ENCODE measurements at places on chromosomes 5 and 9.
A peak's percentile ranks its signal among the peaks of the same experiment; 100 is the strongest.

GRCh38 chr5:141476132-141476911 is 556 bp downstream of the PCDHGC3 start:
- DNase-seq: no peak

DNA sequence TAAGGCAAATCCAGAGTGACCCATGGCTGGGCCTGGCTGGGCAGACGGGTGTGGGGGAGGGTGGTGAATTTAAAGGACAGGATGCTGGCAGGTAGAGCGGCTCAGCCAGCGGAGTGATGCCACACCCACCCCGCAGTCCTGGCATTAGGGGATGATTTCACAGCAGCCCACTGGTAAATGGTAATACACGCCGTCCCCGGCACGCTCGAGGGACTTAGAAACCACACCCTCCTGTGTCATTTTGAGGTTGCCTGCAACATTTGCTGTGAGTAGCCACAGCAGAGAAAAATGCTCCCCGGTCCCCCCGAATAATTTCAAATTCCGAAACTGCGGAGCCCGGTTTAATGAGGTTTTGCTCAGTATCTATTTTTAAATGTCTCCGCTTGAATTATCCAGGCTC is 71.3 kb upstream of the FCN2 start:
- DNase-seq: no peak

DNA sequence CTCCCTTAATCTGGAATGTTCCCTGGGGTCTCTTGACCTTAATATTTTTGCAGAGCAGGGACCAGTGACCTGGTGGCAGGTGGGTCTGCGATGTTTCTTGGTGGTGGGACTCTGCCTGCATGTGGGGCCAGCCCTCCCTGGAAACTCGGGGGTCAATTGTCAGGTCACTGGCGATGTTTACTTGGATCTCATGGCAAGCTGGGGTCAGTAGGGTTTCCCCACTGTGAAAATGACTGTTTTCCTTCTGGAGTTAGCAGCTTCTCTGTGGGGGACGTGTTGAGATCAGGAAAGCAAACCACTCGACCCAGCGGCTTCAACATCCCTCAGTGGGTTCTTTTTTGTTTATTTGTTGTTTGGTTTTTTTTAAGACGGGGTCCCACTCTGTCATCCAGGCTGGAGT is 73.9 kb downstream of the KCNT1 start:
- DNase-seq: no peak

DNA sequence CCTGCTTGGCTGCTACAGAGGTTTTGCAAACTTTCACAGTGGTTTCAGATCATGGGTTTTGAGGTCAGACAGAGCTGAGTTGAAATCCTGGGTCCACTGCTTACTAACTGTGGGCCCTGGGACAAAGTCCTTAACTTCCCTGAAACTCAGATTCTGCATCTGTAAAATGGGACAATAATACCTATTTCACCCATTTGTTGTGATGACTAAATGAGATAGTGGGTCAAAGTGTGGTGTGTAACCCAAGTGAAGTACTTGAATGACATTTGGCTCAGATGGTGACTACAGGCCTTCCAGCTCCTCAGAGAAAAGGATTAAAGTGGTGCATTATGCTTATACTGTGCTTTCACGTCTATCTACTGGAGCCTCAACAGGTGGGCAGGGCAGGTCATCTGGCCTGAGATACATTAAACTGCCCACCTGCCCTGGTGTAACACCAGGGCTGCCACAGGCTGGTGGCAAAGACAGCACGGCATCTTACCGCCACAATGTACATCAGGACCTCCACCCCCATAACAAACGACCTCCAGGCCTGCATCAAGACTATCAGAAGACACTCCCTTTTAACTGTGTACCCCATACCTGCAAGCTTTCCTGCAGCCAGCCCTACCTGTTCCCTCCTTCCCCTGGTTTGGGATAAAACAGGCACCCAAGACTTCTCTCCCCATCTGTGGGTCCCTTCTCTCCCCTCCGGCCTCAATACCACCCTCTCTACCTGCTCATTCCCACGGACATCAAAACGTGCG is 846 bp upstream of the TRAF1 start:
- DNase-seq: no peak

DNA sequence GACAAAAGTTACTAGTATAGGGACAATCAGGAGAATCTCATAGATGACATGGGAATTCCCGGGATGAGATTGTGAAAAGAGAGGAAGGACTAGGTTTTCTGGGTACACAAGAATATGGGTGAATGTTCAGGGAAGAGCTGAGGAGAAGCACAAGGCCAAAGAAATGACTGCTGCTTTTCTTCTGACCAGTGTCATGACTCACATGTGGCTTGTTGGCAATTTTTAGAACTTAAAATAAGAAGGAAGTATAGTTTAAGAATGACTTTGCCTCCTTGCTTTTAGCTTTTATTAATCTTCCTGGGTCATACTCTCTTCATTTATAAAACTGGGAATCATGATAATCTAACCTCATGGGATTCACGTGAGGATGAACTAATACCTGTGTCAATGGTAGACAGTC is 652.4 kb upstream of the MEF2C start:
- DNase-seq: no peak

GRCh38 chr9:3768712-3769457 is 243.1 kb upstream of the RFX3 start:
- no peak for DNase-seq

DNA sequence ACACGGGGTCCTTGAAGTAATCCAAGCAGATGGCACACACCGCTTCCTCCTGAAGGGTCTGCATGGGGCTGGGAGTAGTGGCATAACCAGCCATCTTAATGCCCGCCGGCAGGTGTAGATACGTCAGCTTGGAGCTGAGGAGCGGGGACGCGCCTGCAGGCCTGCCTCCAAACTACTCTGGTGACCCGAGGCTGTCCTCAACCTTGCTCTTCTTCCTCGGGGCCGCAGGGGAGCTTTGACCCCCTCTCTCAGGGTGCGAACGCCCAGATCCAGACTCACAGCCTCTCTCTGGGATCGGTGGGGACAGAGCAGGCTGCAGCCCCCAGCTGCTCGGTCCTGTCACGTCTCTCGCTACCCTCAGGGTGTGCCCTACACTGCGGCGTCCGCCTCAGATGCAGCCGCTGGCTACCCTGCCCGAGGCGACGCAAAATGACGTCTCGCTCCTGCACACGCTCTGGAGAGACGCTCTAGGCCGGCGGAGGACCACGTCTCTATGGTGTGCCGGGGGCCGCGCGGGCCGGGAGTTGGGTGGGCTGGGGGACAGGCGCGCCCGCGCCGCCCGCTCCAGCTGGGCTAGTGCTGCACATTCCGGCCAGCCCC is at the start of gene TRIM52:
Gene TRIM52 (minus strand): TSS at position 424 of the 600 bp plus-strand sequence. CDS start 330 bp downstream, at position 94.
- DNase-seq: peak; percentile 80

- DNase-seq: no peak
These were observed 73.2 kb downstream of the UBAP1 start for GRCh38 chr9:34252016-34252415.

DNA sequence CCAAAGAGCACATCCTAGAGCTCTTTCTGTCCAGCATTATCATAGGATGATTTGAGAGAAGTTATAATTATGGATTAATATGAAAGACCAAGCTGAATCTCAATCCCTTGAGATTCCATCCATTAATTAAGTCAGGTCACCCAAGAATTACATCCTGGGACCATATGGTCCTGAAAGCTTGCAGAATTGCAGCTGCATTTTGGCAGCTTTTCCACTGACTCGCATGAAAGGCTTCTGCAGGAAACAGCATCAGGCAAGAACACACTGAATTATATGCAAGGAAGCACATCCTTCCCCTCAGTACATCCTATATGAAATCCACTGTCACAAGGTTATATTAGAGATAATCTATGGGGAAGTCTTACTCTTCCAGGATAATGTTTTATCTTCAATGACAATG is 109.1 kb upstream of the CTNND2 start:
- no peak for DNase-seq

DNA sequence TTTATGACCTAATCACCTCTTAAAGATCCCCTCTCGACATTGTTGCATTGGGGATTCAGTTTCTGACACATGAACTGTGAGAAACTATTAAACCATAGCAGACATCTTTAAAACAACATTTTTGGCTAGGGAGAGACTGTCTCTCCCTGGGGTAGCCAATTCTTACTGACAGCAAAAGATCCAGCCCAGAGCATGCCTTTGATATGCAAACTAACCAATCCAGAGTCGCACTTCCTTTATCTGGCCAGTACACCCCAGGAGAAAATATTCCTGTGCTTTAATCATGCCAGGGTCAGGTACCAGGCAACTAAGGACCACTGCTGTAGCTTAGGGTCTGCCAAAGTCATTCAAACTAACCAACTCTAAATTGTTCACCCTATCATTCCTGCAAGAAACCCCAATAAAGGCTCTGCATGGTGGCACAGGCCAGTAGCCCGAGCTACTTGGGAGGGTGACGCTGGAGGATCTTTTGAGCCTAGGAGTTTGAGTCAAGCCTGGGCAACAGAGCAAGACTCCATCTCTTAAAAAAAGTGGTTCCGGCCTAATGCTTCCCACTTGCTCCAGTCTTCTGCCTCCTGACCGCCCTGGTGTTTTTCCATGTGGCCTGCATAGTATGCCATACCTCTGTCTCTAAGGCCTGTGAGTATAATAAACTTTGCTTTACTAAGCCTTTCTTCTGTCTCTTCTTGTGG is 62.3 kb upstream of the DAPK1 start:
- DNase-seq: no peak

- DNase-seq: no peak
These were observed 599.7 kb downstream of the CAAP1 start for GRCh38 chr9:26292943-26293342.

DNA sequence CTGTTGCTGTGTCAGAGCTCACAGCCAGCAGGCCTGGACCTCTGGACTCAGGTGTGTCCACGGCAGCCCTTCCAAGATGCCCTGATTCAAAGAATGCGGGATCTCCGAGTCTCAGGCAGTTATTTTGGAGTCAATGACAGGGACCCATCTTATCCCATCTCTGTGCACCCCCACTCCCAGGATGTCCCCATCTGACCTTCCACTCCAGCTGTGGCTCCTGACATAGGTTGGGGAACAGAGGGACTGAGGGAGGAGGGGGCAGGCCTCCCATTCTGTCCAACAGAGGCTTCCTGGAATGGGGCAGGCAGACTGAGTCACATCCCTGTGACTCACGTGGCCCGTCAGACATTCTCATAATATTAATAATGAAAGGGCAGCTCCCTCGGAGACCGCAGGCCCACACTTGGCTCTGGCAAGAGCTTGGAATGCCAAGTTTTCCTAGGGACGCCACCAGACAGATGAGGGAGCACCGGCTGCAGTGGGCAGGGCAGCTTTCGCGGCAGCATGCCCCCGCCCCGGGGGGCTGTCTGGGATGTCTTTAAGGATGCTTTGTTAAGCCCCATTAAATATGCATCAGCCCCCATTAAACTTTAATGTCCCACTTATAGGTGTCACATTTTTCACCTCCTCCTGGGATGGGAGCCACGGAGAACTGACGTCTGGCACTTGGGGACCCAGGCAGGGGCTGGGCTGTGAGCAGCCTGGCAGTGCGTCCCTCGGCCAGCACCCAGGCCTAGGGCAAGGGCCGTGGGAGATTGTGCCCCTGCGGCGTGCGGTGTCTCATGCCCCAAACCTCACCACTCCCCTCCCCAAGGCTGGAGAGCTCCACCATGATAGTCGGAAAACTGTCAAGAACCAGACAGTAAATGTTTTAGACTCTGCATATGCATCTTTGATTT is 23.6 kb upstream of the FIBCD1 start:
- DNase-seq: no peak

DNA sequence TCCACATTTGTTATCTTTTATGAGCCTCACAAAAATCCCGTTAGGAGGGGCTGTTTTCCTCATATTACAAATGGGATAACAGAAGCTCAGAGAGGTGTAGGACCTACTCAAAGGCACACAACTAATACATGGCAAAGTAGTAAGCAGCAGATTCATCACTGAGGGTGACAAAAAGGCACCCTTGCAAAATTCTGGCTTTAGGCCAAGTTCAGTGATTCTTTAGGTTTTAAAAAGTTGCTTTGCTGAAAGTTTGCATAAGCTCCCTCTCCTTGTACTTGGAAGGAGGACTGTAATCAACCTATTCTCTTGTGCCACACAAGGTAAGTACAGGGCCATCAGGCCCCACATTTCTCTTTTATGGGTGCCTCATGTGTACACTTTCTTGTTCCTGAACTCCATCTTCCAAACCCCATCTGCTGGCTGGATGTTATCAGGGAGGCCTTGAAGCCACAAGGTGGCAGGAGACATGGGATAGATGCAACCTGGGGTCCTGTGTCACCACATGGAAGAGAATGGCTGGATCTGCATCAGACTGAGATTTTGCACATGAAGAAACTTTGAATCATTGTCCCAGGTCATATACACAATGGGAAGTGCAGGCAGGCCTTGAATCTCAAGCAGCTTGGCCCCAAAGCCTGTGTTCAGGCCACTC is 311.6 kb downstream of the MSX2 start:
- no peak for DNase-seq

DNA sequence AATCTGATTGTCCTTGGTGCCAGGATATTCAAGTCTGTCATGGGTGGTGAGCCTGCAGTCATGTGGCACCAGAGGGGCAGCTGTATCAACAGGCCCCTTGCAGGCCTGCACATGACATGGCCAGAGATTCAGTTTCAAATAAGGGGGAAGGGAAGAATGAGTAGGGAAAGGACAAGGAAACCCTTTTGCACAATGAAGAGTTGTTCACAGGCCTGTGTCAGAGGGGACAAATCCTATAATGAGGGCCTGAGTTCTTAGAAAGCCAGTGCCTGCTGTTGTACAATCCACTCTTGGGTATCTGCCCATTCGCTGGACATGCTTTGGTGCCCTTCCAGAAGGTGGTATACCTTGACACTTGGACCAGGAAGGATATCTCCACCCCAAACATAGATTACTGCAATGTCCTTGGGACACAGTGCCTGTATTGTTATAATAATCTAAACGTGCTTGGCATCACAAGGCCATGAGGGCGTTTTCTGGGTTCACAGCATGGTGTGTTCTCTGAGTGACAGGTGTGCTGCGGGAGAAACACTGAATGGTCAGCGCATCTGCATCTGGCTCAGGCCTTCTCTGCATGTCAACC is 1.9 kb upstream of the TMEM171 start:
- DNase-seq: no peak

GRCh38 chr5:145324101-145324500 is 511.0 kb downstream of the PRELID2 start:
- no peak for DNase-seq

All from stimulated activated CD8-positive, alpha-beta memory T cell treated with anti-CD3 and anti-CD28 coated beads, Interleukin-7, amount 100 ng/mL, for 1 hour (primary cell).